Glutamatergic neuron (in vitro differentiated cells): ENCODE measurements at places on chromosomes 4 and X. TPM values are rescaled to one million over a fixed set of nuclear protein-coding genes. Genes with fewer than 3 reads are reported as not detected.

AWAT2 gene
- total RNA-seq = not detected

AMBN gene
- total RNA-seq = not detected

MAGEA2B gene
- 10.6 TPM for total RNA-seq

TEX13D gene
- not detected for total RNA-seq

RBMXL3 gene
- total RNA-seq = not detected

ART3 gene
- not detected for total RNA-seq

HMGB2 gene
- total RNA-seq = 66.9 TPM

ARHGEF38 gene
- total RNA-seq = not detected

MXD4 gene
- total RNA-seq = 143 TPM

ZNF630 gene
- 2.8 TPM for total RNA-seq

NALF2 gene
- 9.8 TPM for total RNA-seq

TCEAL5 gene
- 8.7 TPM for total RNA-seq

TMEM47 gene
- total RNA-seq = 2.8 TPM

PCSK1N gene
- total RNA-seq = 127 TPM

F8 gene
- 1.8 TPM for total RNA-seq

MAMLD1 gene
- total RNA-seq = 0.25 TPM

BTK gene
- 1.1 TPM for total RNA-seq

FBXW7 gene
- total RNA-seq = 57.5 TPM

TASL gene
- total RNA-seq = not detected

RNF150 gene
- 23.3 TPM for total RNA-seq

UNC5C gene
- total RNA-seq = 41.2 TPM

SYNPO2 gene
- total RNA-seq = 2.9 TPM

GAGE12J gene
- not detected for total RNA-seq

ATOH1 gene
- not detected for total RNA-seq
